Epithelial cell of prostate (primary cell): ENCODE measurements at places on chromosomes 3 and 15.

DNA sequence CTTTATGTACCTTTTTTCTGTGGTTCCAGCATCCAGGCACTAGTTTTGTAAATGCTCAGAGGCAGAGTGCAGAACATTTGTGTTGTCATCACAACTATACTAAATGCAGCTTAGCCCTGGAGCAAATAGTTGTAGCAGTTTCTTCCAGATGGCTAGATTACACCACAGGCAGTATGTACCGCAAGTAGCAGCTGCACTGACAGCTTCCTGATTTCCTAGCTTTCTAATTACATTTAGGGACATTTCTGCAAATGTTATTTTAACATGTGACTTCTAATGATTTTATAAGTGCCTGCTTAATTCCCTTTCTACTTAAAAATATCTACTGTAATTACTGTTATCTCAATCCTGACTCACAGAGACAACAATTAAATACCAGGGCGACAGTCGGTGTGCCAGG, 106.5 kb downstream of the NR2E3 start:
- DNase-seq = no peak

DNA sequence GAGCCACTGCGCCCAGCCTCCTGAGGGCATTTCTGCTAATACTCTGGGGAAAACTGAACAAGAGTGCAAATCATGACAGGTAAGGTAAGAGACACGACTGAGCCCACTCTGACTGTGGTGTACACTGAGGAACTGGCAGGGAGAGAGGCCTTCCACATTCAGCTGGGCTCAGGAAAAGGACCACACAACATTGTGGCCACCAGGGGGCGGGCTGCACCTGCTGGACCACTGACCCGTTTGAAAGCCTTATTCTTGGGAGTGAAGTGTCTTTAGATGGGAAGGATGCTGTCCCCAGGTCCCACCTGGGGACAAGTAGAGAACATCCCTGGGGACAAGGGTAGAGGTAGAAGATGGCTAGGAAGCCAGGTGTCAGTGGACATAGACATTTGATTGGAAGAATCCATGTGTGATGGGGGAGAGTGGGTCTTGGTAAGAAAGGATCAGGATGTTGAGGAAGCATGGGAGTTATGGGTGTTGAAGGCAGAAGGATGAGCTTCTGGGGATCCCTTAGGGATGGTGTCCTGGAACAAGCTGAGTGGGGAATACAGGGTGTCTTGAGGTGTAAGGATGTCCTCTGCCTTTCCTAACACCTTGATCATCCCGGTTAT, 6.2 kb upstream of the CTDSPL start:
- no peak for DNase-seq

DNA sequence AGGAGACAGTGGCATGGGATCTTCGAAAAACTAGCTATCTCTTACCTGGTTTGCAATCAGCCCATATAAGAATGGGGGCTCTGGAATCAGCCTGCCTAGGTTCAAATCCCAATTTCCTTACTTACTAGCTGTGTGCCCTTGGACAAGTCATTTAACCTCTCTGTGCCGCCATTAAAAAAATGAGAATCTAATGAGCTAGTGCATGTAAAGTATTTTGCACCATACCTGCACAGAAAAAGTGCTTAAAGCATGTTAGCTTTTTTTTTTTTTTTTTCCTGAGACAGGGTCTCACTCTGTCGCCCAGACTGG, 181.8 kb downstream of the SHQ1 start:
- no peak for DNase-seq

DNA sequence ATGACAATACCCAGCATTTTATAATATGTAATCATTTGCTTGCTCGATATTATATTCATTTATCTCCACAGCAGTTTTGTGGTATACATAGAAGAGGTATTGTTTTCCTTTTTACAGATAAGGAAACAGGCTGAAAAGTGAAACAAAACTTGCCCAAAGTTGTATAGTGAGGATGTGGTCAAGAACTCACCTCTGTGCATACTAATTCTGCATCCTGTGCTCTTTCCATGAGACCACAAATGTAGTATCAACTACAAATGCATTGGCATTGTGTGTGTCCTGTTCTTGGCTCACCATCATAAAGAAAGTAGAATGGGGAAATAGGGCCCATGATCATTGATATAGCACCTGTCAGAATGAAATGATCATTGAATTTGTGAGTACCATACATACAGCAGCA, 167.3 kb downstream of the NECTIN3 start:
- DNase-seq = no peak

- DNase-seq = no peak
These were observed 11.5 kb downstream of the APH1B start for GRCh38 chr15:63288778-63289378.

- no peak for DNase-seq
These were observed 27.9 kb downstream of the SYNM start for GRCh38 chr15:99132634-99133287.

DNA sequence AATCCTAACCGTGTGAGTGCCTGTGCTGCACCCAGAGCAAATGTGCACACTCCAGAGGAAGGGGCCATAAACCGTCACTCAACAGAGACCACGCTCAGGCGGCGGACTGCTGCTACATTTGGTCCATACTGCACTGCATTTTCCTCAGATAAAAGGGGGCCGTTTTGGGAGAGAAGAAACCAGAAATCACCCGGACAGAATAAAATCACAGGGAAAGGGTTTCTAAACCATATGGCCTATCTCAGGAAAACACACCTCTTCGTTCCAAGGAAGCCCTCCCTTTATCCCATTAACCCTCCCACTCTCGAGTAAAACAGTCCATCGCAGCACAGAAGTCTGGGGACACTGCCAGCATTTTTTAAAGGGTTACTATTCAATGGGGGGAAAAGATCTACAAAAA, 7.6 kb downstream of the IL17RD start:
- no peak for DNase-seq
